Germinal center (tissue), 1 donor: ENCODE measurements at places on chromosomes 6 and 20.

- no peak for DNase-seq
Observed at GRCh38 chr20:10504994-10505730, 70.1 kb downstream of the SLX4IP start.

- DNase-seq = no peak
Observed at GRCh38 chr6:55016261-55016660, 158.1 kb upstream of the HCRTR2 start.

DNA sequence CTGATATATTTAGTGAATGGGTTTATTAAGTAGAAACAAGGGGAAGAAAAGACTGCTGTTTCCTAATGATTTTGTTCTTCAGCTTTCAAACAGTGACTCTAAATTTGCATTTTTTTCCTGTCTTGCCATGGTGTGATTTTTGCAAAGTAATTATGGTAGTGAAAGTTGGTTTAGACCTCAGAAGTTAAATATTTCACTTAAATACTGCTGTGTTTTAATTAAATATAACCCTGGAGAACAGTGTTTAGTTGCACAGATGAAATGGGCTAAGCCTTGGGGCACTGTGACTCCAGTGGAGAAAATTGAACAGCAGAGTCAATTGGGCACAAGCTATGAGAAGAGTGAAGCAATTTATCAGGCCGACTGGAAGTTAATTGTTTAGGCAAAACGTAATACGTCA is 111.1 kb upstream of the MCHR2 start:
- no peak for DNase-seq

GRCh38 chr20:63009045-63009961 is 2.5 kb upstream of the BHLHE23 start:
- DNase-seq = peak; percentile 92

- DNase-seq = no peak
Observed at GRCh38 chr20:5171064-5171789, 44.4 kb downstream of the CDS2 start.

DNA sequence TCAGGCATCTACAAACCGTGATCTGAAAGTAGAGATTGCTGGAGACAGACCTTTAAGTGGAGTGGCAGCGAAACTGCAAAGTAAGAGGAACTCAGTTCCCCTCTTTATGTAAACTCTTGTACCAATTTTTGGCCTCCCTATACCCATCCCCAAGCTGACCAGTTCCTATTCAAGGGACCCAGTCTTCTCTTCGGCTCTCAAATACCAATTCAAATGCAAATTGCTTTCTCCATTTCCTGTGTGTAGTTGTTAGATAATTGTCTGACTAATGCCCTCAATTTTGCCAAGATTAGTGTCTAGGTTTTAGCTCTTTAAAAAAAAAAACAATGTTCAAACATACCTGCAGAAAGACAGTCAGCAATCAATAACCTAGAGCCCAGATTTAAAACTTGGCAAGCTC is 150.9 kb downstream of the EYA4 start:
- no peak for DNase-seq

GRCh38 chr6:31870385-31870921 is 7.8 kb upstream of the NEU1 start:
- no peak for DNase-seq

GRCh38 chr6:138577151-138577915 is 78.0 kb upstream of the NHSL1 start:
- no peak for DNase-seq

DNA sequence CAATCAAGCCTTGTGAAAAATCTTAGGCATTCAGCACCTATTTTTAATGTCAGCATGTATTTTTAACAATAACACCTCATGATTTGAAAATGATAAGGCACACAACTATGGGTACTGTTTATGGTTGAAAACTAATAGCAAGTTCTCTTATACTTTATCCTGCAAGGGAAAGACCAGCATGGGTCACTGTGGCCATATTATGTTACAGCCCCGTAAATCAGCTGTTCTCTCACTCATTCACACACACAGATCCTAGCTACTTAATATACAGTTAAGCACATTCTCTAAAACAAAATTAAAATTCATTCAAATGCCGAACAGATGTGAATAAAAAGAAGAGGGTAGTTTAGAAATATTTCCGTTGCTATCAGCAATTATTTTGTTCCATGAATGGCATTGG is 224.4 kb downstream of the OGFRL1 start:
- DNase-seq = no peak

DNA sequence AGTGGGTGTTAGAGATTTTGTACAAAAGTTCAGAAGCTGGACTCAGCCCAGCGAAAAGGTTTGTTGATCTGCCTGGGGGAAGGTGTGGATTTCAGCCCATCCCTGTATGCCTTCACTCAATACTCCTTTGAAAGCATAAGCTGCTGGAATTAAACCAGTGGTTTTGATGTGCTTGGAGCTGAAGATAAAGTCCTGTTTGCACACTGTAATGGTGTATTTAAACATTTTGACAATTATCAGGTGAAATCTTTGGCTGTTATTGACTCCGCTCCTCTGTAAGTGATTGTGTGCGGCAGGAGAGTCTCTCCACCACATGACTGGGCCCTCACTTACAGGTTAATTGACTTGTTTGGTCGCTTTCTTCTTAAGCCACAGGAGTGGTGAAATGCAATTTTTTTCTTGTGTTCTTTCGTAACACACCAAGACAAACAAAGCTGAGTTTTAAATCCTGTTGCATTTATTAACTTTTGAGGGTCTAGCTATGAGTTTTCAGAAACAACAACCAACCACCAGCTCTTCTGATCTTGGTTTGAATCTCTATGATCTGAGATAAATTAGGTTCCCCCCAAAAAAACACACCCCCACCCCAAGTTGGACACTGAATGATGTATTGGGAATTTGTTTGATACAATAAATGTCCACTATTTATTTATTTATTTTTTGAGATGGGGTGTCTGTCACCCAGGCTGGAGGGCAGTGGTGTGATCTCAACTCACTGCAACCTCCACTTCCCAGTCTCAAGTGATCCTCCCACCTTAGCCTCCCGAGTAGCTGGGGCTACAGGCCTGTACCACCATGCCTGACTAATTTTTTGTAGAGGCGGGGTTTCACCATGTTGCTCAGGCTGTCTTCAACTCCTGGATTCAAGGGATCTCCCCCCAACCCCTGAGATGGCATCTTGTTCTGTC is 46.3 kb upstream of the NCOA3 start:
- DNase-seq = no peak

- DNase-seq = peak; percentile 61
Observed at GRCh38 chr6:106520711-106521401, 108.4 kb downstream of the RTN4IP1 start.

GRCh38 chr20:40571639-40572038 is 117.4 kb downstream of the MAFB start:
- DNase-seq = no peak

DNA sequence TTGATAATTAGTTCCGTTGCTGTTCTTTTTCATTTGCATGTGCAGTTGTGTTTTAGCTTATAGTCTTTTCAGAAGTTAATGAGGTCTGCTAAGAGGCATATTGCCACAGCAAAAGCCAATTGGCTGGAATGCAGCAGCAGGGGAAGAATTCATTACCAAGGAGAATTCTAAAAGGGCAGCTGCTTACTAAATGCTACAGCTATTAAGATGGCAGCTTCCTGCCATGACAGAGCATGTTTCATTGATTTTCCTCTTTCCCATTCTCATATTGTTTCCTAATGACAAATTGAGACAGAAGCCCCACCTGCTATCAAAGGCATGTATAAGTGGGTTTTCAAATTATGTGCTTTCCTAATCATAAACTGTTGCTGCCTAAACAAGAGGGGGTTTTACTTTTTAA is 66.6 kb downstream of the CLVS2 start:
- no peak for DNase-seq

GRCh38 chr20:3307078-3307477 is 68.1 kb upstream of the SLC4A11 start:
- no peak for DNase-seq

DNA sequence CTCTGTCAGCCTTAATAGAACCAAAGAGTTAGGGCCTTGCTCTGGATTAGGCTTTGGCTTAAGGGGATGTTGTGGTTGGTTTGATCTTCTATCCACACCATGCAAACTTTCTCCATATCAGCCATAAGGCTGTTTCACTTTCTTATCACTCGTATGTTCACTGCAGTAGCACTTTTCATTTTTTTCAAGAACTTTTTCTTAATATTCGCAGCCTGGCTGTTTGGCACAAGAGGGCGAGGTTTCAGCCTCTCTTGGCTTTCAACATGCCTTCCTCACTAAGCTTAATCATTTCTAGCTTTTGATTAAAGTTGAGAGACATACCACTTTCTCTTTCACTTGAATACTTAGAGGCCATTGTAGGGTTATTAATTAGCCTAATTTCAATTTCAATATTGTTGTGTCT is 193.1 kb downstream of the NRN1 start:
- DNase-seq = no peak

- no peak for DNase-seq
Observed at GRCh38 chr6:28553986-28554881, 28.6 kb downstream of the GPX5 start.

GRCh38 chr6:24154121-24154520 is 28.1 kb downstream of the NRSN1 start:
- DNase-seq = no peak

DNA sequence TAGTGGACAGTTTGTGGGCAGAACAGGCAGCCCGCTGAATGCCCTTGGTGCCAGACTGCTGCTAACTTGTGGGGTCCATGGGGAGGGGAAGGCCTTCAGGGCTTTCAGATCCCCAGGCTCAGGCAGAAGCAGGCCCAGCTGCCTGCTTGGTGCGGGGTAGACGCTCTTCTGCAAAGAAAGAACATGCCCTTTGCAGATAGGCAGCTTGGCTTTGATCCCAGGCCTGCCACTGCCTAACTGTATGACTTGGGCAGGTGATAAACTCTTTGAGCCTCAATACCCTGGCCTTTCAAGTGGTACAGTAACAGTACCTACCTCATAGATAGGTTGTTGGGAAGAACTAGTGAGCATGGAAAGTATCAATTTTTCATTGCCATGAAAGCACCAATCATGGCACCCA is 28.4 kb downstream of the CHMP4B start:
- no peak for DNase-seq

- peak; percentile 74 for DNase-seq
Observed at GRCh38 chr6:33787954-33788693, 806 bp downstream of the LEMD2 start.

GRCh38 chr6:169979873-169980432 is 228.5 kb downstream of the ERMARD start:
- DNase-seq = no peak

- DNase-seq = no peak
Observed at GRCh38 chr20:58976061-58976730, 4.9 kb upstream of the NELFCD start.

- DNase-seq = no peak
Observed at GRCh38 chr20:12156252-12156651, 238.6 kb downstream of the BTBD3 start.

- DNase-seq = no peak
Observed at GRCh38 chr20:49320460-49320859, 42.6 kb upstream of the ZNFX1 start.

GRCh38 chr6:134331256-134331655 is 13.3 kb upstream of the SGK1 start:
- no peak for DNase-seq

- no peak for DNase-seq
Observed at GRCh38 chr6:64932486-64932885, 774.5 kb downstream of the EYS start.

GRCh38 chr6:30570740-30571074 is 535 bp upstream of the ABCF1 start:
- DNase-seq = peak; percentile 33

- DNase-seq = peak; percentile 29
Observed at GRCh38 chr6:157556671-157557430, 175.9 kb downstream of the ZDHHC14 start.
